ENCODE measurements at places on chromosomes 6 and 20. TPM values are rescaled to one million over a fixed set of nuclear protein-coding genes. Genes with fewer than 3 reads are reported as not detected.

MEP1A gene
- total RNA-seq: not detected

- DNase-seq: no peak
Measured at GRCh38 chr6:140490081-140490480, 1115.6 kb upstream of the CITED2 start.

PRDM13 gene
- total RNA-seq: not detected

DNA sequence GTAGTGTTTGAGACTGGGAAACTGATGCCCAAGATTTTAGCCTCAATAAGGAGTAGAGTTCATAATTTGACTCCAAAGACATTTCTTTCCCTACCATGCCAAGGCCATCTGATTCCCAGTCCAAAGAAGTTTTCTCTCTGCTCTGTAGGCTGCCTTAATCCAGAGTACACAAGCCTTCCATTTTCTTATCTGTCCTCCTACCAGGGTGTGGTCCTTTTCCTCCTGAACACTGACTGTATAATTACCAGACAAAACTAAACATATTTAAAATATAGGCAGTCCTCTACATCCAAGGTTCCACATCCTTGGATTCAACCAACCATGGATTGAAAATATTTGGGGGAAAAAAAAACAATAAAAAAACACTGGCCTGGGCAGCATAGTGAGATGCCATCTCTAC lies 108.4 kb downstream of the SLC16A10 start:
- DNase-seq: no peak

DNA sequence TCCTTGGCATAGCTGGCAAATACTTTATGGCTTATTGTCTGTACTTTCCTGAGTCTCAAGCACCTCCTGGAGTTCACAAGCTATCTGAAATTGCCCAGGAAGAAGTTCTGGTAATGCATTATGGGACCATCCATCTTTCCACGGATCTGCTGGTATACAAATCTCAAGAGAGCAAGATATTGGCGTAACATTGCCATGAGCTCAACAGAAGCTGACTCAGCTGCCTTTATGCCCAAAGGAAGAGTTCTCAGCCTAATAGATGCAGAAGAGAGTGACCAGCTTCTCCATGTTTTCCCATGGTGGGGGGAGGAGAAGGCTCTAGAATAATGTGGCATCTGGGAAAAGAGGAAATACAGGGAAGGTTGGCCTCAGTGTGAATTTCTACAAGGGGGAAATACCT lies 78.7 kb downstream of the UST start:
- no peak for DNase-seq

ADGRF4 gene
- total RNA-seq: 1.5 TPM

GRCh38 chr6:119791736-119792135 lies 442.2 kb upstream of the MAN1A1 start:
- DNase-seq: peak; percentile 7

LY6G5C gene
- not detected for total RNA-seq

VSX1 gene
- total RNA-seq: not detected

OTOR gene
- not detected for total RNA-seq

- peak; percentile 19 for DNase-seq
Measured at GRCh38 chr20:43536817-43537440, 21.9 kb upstream of the SGK2 start.

DNA sequence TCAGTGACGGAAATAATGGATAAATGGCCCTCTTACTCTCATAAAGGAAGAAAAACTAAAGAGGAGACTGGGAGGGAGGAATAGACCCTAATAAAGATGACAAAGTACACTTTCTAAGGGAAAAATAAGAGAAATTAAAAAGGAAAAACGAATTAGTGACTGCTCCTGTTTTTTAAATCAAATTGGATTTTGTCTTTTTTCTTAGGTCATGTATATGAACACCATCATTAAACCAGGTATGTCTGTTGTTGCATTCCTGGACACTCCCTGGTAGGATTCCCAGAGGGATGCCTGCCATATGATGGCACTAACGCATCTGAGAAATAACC lies 59.4 kb upstream of the BTN3A2 start:
- DNase-seq: no peak

DNA sequence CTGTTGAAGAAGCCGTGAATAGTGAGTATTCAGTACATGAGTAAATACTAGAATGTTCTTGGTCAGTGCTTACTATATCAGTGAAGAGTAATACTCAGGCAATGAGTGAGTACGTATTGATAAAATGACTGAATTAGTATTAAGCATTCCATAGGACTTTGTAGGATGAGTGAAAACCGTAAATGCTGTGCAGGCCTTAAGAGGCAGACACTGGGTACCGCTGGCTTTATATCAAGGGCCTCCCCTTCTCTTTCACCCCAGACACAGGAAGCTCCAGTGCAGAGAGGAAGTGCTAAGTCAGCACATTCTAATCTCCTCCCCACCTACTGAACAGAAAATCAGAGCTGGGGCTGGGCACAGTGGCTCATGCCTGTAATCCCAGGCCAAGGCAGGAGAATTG lies 24.2 kb downstream of the POFUT1 start:
- no peak for DNase-seq

DNA sequence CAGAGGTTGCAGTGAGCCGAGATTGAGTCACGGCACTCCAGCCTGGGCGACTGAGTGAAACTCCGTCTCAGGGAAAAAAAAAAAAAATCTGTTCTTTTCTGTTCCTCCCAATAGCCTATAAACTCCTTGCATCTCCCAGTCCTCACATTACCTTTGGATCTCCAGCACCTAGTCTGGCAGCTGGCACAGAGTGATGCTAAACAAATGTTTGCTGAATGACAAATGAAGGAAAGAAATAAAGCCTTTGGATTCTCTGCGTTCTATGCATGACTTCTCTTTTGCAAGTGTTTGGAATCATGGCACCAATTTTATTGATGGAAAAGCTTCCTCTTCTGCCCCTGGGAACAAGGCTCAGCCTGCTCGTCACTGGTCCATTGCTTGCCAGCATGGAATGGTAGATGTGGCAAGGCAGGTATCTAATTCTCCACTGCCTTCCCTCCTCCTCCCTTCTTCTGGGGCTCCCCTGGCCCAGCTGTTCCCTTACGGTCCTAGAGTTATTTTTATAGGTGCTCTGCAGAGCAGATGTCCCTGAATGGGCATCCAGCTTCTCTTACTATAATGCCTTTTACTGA lies 53.6 kb upstream of the FYN start:
- DNase-seq: no peak
